ENCODE measurements at places on chromosomes 3 and 15. TPM values are rescaled to one million over a fixed set of nuclear protein-coding genes. Genes with fewer than 3 reads are reported as not detected.
A peak's percentile ranks its signal among the peaks of the same experiment; 100 is the strongest.

DNA sequence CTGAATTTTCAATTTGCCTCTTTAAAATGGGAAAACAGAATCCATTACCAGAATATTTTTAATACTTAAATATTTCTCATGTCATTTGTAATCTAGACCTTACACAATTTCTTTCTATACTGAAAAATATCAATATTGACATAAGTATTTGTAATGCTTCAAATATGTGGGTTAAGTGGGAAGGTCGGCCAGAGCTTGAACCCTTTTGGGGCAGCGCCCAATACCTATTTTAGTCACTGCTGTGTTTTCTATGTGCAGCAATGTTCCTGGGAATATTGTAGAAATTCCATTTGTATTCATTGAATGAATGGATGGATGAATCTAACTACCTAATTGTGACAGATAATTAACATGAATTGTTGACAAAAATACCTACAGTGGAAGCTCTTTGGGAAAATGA lies 459.7 kb upstream of the ZNF717 start:
- no peak for DNase-seq

DNA sequence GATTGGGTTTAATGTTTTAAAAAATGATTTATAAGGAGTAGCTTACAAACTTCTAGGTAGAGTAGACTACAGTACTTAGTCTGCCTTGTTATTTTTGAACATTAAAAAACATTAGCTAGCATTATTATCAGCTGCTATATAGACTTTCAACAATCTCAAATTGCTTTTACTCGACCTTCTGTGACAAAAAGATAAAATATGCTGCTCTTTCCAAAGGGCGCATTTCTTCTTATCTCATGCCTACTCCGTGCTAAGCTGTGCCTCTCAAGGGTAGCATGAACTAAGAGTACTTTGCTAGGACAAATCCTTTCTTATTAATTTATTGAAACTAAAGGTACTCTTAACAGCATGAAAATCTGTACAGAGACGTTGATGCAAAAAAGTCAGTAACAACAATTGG lies 71.3 kb downstream of the SPRED1 start:
- no peak for DNase-seq

GRCh38 chr3:27628026-27628750 lies 93.9 kb downstream of the EOMES start:
- DNase-seq = no peak

GRCh38 chr3:180417241-180417640 lies 184.7 kb upstream of the TTC14 start:
- no peak for DNase-seq

- DNase-seq = no peak
Observed at GRCh38 chr3:32969656-32970055, 18.2 kb downstream of the CCR4 start.

The KNSTRN gene
- total RNA-seq = 8.3 TPM

The ADAMTS9 gene
- 33.1 TPM for total RNA-seq

DNA sequence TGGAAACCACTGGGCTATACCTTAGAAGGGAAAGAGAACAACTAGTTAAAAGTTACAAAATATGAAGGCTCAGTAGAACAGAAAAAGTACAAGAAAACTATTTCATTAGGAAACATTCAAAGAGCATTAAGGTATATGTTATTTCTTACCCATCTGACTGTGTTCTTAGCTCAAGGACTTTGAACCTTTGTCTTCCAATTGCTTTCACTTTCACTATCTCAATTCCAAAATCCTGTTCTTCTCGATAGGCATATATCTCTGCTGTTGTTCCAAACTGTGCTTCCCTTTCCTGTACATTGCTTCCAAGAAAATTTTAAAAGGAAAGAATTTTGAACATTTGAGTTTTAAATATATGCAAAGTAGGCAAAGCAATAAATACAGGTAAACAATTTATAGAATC lies 6.9 kb downstream of the CRBN start:
- DNase-seq = no peak

DNA sequence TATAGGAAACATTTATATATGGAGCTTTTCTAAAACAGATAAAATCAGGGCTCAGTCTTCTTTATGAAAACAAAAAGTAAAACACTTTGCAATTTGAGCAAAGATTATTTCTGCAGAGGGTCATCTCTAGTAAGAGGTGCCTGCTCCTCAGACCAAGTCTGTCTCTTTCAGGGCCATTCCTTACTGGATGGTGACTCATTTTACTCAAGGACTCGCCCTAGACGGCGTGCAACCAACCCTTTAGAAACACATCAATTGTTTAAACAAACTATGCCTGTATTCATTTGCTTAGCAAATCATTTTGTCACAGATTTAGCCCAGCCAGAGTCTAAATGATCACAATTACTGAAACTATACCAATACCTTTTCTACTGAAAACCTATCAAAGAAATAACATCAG lies 242.8 kb upstream of the ICE2 start:
- DNase-seq = no peak

GRCh38 chr15:53197426-53197839 lies 407.3 kb upstream of the ONECUT1 start:
- DNase-seq = peak; percentile 75

The PLCB2 gene
- 247 TPM for total RNA-seq

The CHDH gene
- 0.63 TPM for total RNA-seq

GRCh38 chr15:68080783-68081182 lies 26.7 kb downstream of the PIAS1 start:
- DNase-seq = no peak

DNA sequence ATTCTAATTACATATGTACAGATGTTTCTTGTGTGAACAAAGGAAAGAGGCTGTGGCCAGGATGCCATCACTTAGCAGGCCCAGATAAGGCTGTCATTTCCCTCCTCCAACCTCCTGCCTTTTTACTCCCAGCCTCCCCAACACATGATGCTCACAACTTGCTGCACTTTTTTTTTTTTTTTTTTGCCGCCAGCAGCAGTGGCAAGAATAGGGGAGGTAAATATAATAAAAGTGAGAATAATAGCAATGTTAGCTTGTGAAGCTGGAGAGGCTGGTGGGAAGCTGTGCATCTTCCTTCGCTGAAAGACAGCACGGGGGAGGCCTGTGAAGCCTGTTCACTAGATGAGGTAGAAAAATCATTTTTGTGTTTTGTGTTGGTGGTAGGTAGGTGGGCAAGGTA lies 42.5 kb upstream of the MYO5C start:
- no peak for DNase-seq

The CHST14 gene
- 15.3 TPM for total RNA-seq

- no peak for DNase-seq
Observed at GRCh38 chr3:169455472-169455871, 208.0 kb downstream of the MECOM start.

GRCh38 chr15:82643992-82644391 lies 3.2 kb downstream of the CPEB1 start:
- no peak for DNase-seq

DNA sequence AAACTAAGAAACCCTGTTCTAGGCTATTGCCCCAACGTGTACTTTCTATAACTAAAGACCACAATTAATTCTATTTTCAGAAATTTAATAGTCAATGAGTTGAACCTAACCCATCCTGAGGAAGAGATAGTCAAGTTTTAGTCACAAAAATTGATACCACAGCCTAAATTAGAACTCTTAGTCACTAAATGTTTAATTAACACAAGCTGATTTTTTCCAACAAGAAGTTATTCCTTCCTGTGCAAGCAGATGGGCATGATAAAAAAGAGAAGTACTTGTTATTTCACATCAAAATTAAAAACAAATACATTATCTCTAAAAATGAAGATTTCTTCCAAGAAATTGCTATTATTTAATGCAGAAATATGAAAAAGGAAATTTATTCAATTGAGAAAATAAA lies 38.4 kb upstream of the TERB2 start:
- DNase-seq = no peak

The LDHAL6B gene
- total RNA-seq = not detected

- no peak for DNase-seq
Observed at GRCh38 chr15:95208988-95209387, 977.6 kb downstream of the MCTP2 start.

The PSMD2 gene
- 130 TPM for total RNA-seq

GRCh38 chr3:40045051-40045450 lies 235.6 kb downstream of the MYRIP start:
- DNase-seq = no peak

DNA sequence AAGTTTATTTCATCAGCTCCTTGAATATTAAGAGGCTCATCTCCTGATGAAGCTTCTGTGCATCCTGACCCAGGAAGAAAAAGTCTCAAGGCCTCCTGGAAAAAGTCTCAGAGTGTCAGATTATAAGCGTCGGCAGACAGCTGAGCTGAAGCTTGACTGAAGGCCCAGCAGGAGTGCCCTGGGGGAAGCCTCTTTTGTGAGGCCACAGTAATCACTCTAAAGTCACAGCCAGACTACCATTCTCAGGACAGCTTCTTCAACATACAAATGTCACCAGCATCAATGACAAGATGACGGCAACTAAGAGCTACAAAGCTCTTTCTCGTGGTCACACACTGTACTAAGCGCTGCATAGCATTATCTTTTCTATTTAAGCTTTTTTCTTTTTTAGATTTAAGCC lies 72.7 kb upstream of the LRRN1 start:
- no peak for DNase-seq

The KLHL6 gene
- total RNA-seq = 51.8 TPM

The PLA2G4E gene
- total RNA-seq = not detected

DNA sequence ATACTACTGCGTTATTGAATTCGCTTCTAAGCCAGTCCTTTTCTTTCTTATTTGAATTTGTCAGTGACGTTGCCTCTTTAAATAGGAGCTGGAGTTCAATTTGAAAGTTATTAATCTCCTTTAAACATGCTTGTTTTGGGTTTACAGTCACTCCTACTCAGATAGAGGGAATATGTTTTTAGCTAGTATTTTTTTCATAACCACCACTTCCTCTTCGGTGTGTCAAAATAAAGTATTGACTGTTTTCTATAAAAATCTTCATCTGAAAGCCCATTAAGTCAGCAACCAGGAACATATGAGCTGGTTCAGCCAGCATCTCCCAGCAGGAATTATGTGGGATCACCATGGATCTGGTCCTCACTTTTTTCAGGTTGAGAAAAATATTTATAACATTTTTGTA lies 772.9 kb downstream of the DIPK2A start:
- no peak for DNase-seq

The MORC1 gene
- total RNA-seq = not detected

- peak; percentile 73 for DNase-seq
Observed at GRCh38 chr15:40070166-40070557, 31.2 kb upstream of the SRP14 start.

DNA sequence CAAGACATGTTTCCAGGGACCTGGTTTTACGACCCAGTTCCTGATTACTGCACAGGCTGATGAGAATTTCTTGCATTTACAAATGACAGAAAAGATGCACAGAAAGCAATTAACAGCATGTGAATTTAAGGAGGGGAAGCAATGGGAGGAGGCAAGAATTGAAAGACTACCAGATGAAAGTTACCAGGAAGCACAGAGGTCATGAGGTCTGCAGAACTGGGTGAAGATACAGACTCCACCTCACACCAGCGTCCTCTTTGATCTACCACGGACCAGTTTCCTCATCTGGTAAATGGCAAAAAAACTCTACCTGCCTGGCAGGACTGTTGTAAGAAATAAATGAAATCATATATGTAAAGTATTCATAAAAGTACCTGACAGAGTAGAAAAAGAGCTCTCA lies 266.0 kb downstream of the MAGI1 start:
- DNase-seq = no peak

The TLR9 gene
- 5.2 TPM for total RNA-seq

- DNase-seq = no peak
Observed at GRCh38 chr3:138404121-138404520, 30.3 kb upstream of the ESYT3 start.

GRCh38 chr3:196634224-196634623 lies 5.3 kb upstream of the NRROS start:
- DNase-seq = no peak

- DNase-seq = no peak
Observed at GRCh38 chr3:60553144-60553543, 698.1 kb downstream of the FHIT start.

- DNase-seq = peak; percentile 61
Observed at GRCh38 chr3:51539291-51539941, 897 bp downstream of the RAD54L2 start.

DNA sequence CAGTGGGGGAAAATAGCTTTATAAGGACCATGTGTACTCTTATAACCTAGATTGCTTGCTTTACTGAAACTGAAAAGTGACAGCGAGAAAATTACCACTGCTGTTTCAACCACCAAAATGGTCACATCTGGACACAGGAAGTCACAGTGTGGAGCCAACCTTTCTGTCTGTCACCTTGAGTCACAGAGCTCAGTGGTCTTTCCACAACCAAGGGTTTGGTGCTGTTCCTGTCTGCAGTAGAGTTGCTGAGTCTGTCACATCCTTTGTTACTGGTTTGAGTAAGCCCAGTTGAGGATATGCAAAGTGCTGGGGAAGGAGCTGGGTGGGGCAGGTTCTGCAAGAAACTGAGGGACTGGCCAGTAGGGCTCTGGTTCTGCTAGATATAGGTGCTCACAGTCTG lies 139.1 kb upstream of the EIF1B start:
- DNase-seq = no peak

The CNTN4 gene
- total RNA-seq = 3.0 TPM

- no peak for DNase-seq
Observed at GRCh38 chr3:177818712-177819240, 621.5 kb upstream of the TBL1XR1 start.

- DNase-seq = no peak
Observed at GRCh38 chr3:105791919-105792786, 76.7 kb downstream of the CBLB start.

- DNase-seq = no peak
Observed at GRCh38 chr15:71151081-71151480, 35.8 kb downstream of the THSD4 start.

The SLC28A1 gene
- not detected for total RNA-seq

- no peak for DNase-seq
Observed at GRCh38 chr3:153749070-153749610, 372.1 kb upstream of the ARHGEF26 start.

The THOC7 gene
- 37.0 TPM for total RNA-seq

DNA sequence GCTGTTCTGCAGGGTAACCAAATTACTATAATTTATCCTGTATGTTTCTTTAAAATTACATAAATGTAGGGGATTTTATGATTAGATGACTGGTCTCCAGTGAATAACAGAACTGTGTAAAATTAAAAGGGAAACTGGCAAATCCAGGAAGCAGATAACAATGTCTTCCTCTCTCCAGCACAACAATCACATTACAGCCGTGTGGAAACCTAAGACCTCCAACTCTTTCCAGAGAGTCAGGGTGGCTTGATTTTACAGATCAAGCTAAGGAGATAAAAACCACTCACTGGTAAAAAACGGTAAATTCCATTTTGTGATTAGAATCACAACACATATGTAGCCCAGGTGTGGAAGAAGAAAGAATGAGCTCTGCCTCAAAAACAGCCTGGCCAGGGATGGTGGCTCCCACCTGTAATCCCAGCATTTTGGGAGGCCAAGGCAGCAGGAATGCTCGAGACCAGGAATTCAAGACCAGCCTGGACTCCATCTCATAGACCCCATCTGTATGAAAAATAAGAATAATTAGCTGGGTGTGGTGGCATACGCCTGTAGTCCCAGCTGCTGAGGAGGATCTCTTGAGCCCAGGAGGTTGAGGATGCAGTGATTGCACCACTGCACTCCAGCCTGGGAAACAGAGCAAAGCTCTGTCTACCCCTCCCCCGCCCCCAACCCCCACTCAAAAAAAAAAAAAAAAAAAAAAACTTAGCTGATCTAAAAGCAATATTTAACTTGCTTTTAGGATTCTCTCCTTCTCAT lies 29.0 kb downstream of the IL17RD start:
- no peak for DNase-seq

The EPM2AIP1 gene
- total RNA-seq = 27.6 TPM

The SLC15A2 gene
- total RNA-seq = 14.6 TPM

GRCh38 chr3:55313666-55314065 lies 173.4 kb downstream of the WNT5A start:
- DNase-seq = no peak

GRCh38 chr3:138078096-138078495 lies 37.3 kb downstream of the DZIP1L start:
- DNase-seq = no peak

All from spleen (tissue), 13 donors.